ENCODE measurements at places on chromosomes 1 and 21.

- no peak for DNase-seq
These were observed 712.3 kb downstream of the PTPRU start for GRCh38 chr1:29948581-29948980.

GRCh38 chr1:24286246-24287010, 32.7 kb upstream of the GRHL3 start:
- DNase-seq, result no peak

GRCh38 chr1:235502601-235503402, 1.4 kb downstream of the B3GALNT2 start:
- no peak for DNase-seq

- no peak for DNase-seq
These were observed 96.6 kb downstream of the ZFYVE9 start for GRCh38 chr1:52238474-52238873.

GRCh38 chr1:168803806-168804510, 75.0 kb upstream of the DPT start:
- no peak for DNase-seq

- peak; percentile 62 for DNase-seq
These were observed 832 bp downstream of the CCSAP start for GRCh38 chr1:229341774-229342655.

DNA sequence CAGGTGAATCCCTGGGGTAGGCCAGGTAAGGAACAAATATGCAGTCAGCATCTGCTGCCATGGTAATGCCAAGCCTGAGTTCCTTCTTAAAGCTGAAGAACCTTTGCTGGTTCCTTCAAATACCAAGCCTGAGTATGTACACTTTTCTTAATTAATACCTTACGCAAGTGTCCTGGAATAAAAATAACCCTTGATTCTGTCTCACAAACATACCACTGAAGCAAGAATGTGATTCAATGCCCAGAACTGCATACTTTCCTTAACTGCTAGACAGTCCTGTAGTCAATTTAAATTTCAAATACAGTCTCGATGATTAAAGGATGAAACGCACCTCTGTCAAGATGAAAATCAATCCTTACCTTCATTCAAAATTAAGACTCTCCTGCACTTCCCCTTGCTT, 634.0 kb upstream of the CHRM3 start:
- no peak for DNase-seq

- DNase-seq, result no peak
These were observed 2.8 kb downstream of the ITPKB start for GRCh38 chr1:226736001-226736907.

DNA sequence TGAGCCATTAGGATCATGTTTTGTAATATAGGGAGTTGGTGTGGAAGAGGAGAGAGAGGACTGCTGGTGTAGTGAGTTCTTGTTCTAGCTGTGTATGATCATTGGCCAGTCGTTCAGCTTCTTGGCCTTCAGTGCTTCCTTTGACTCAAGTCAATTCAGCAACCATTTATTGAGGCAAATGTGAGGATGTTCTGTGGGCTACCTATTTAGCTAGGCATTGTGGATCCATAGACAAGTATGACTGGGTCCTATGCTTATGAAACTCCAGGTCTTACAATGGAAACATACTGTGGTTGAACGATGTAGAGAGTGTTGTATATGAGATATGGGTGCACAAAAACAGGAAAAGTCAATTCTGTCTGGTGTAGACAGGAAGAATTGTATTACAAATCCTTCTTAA, 41.7 kb downstream of the NFIA start:
- DNase-seq, result no peak

GRCh38 chr1:160284220-160284781, 632 bp downstream of the PEX19 start:
- DNase-seq, result no peak

DNA sequence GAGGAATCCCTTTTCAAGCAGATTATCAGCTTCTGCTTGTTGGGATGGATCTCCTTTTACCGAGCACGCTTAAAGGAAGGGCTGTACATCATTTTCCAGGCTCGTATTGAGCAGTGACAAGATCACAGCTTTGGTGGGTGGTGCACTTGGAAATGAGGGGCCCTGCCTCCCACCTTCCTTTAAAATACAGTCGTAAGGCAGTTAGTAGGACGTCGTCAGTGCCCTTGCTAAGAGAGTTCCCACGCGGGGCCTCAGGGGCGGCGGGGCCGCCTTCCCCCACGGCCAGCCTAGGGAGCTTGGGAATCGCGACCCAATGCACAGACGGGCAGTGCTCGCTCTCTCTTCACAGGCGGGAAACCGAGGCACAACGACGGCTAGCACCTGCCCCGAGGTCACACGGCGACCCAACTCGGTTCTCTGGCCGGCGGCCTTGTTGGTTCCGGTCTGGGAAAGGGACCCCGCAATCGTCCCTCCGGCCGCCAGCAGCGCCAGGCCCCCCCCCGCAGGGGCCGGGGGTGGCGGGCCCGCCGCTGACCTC, 58.6 kb downstream of the H3-3A start:
- DNase-seq, result no peak

- no peak for DNase-seq
These were observed 3.6 kb upstream of the RD3 start for GRCh38 chr1:211495584-211495983.

- DNase-seq, result no peak
These were observed 34.7 kb upstream of the RGL1 start for GRCh38 chr1:183769956-183770815.

- peak; percentile 48 for DNase-seq
These were observed 511 bp downstream of the DNTTIP2 start for GRCh38 chr1:93878501-93878888.

GRCh38 chr1:86389307-86389706, 6.8 kb downstream of the ODF2L start:
- DNase-seq, result no peak

DNA sequence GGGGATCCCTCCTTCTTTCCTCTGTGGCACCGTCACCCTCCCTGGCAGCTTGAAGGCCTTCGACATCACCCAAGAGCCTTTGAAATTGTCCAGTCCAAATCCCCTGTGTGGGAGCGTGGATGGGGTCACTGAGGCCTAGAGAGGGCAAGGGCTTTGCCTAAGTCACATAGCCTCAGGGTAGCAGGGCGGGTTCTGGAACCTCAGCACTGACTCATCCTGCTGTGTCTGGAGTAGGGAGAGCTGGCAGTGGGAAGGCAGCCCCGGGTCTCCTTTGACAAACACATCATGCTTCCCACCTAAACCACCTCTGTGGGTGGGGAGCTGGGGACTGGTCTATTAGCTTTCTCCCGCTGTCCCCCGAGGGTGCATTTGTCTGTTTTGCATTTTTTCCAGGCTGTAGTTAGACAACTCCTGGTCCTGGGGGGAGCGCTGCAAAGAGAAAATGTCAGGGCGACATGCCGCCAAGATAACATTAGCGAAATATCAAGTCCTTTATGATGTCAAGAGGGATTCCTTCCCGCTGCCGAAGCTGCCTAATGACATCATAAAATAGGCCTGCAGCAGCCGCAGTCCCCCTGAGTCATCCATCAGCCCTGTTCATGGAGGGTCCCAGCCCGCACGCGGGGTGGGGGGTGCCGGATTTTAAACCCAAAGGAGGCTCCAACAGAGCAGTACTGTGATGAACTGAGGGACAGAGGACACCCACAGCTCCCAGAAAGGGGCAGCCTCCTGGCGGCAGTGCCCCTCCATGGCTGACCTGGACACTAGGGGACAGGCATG, 77.0 kb upstream of the POU3F1 start:
- DNase-seq, result no peak

DNA sequence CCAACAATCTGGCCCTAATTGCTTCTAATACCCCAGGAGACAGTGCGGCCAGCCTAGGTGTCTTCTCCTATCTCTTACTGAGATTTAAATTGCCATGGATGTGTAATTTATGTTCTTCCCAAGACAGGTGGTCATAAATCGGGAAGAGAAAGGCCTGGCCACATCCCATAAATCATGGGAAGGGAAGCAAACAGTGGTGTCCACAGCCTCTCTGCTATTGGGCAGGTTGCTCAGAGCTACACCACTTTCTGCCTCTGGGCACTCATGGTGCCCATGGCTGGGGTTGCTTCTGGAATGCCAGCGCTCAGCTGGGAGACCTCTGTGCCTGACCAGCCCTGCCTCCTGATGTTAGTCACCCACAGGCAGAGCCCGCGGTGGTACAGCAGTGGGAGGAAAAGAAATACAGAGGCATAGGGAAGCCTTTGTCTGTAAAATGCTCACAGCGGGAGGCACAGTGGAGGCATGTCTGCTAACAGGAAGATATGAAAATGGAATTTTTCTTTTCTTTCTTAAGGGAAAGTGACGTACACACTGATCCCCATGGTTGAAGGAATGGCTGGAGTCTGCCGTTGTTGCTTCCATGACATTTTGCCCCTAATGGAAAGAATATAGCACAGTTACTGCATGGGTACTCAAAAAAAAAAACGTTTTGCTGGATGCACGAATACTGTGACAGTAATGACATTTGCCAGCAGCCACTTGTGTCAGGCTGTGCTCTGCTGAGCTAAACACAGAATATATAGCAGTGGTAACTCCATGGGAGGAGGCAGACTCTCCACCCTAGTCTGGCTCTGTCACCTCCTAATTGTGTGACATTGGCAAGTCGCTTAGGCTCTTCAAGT, 21.9 kb downstream of the MTARC1 start:
- no peak for DNase-seq

DNA sequence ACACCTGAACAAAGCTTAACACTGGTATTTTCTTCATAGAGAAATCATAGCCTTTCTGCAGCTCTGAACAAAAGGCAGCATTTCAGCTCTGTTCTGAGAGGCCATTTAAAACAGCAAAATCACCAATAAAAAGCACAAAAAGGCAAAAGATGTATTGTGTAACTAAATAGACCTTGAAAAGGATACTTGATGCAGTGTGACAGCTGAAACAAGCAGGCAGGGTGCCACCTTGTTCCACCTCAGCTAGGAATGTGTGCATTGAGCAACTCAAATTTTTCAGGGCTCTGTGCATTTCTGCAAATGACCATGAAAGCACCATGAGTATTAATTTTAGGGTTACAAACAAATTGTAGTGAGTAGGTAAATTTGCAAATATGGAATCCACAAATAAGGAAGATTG, 65.8 kb downstream of the RHOU start:
- DNase-seq, result no peak

DNA sequence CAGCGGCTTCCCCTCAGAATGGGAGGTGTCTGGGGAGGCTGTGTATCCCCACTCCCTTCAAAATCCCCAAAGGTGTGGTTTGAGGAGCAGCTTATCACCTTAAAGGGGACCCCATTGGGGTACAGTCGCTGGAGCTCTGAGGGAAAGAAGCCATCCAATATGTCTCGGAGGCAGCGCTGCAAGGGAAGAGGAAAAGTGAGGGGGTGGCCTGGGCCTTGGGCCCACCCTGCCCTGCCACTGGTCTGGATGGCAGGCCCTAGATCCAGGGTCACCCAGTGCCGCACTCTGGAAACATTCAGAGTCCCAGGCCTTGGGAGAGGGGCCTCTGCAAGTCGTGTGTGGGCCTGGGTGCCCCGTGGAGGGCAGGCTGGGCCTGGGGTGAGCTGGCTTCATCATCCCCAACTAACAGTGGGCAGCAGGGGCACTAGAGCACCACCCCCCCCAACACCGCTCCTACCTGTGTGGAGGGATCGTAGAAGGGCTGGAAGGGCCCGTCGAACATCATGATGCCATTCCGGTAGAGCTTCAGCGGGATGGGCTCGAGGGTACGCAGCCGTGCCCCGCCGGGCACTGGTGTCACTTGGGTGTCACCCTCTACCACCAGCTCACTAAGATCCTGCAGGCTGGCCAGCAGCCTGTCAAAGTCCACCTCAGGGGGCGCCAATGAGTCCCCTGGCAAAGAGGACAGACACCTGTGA, 5.6 kb downstream of the SH3BGRL3 start:
- DNase-seq, result no peak

DNA sequence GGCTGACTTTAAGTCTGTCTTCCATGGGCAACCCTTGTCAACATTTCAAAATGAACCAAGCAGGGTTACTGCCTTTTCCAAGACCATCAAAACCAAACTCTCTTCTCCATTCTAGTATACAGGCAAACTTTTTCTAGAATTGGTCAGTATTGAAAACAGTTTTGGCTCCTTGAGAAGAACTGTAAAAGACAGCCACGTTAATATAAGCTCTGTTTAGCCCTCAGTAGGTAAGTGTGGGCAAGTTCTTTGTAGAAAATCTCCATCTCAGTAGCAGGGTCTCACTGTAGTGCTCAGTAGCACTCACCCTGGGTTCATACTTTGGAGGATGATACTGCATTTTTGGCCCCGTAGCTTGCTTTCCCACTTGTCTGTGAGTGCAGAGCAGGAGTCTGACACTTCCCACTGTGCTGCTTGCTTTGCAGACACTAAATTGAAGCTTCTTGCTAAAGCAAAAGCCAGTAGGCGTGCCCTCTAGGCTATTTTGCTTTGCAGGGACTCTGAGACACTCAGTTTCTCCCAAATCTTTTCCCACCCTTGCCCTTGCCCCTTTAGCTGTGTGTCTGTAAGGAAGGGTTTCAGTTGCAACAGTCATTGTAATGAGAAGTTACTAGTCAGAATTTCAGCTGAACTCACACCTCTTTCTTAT, 34.3 kb upstream of the CACYBP start:
- DNase-seq, result no peak

DNA sequence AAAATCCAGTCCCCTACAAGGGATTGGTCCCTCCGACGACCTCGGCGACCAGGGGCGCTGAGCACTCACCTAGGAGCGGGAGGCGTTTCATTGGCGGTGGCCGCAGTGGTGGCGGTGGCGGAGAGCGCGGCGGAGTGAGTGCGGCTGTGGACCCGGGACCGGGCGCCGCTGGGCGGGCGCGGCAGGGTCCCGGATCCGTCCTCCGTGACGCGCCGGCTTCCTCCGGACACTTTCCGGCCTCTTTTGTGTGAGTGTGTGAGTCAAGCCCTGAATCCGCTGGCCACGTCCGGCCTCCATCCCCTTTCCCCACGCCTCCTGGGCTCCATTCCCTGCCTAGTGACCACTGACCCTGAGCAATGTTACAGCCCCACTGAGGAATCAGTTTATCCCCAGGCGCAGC, at the start of gene ADGRL4:
Gene ADGRL4 (minus strand): TSS at position 167 of the 400 bp plus-strand sequence. CDS start 76 bp downstream, at position 91.
- no peak for DNase-seq

DNA sequence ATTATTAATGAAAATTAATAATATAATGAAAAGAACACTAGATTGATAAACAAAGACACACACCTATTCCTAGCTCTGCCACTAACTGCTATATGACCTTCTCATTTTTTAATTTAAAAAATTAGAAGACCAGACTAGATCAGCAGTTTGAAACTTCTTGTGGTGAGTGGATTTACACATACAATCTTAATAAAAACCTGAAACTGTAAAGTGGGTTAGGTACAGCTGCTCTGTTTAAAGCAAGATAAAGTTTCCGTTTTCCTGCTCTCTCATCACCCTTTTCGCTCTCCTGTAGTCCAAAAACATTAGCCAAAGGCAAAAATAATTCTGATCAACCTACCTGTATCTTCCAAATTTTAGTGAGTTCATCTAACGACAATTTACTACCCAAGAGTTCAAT, 58.6 kb downstream of the USP24 start:
- no peak for DNase-seq
